Right lung (tissue), 10 donors: ENCODE measurements at places on chromosomes 13 and 19.

DNA sequence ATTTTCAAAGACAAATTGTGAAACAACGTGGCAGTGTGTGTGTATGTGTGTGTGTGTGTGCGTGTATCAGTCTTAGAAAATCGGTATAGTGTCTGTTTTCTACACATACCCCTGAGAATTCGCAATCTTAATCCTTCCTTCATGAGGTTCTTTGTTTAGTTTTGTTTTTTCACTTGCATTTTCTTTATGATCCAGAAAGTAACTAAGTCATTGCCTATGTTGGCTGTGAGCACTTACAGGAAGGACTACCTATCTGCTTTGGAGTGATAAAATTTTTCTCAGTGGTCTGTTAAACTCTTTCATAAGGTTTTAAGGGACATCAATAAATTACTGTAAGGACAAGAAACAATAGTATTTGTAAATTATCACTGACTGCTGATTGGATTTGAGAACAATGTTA is 1587.1 kb downstream of the PCDH9 start:
- DNase-seq, result no peak

DNA sequence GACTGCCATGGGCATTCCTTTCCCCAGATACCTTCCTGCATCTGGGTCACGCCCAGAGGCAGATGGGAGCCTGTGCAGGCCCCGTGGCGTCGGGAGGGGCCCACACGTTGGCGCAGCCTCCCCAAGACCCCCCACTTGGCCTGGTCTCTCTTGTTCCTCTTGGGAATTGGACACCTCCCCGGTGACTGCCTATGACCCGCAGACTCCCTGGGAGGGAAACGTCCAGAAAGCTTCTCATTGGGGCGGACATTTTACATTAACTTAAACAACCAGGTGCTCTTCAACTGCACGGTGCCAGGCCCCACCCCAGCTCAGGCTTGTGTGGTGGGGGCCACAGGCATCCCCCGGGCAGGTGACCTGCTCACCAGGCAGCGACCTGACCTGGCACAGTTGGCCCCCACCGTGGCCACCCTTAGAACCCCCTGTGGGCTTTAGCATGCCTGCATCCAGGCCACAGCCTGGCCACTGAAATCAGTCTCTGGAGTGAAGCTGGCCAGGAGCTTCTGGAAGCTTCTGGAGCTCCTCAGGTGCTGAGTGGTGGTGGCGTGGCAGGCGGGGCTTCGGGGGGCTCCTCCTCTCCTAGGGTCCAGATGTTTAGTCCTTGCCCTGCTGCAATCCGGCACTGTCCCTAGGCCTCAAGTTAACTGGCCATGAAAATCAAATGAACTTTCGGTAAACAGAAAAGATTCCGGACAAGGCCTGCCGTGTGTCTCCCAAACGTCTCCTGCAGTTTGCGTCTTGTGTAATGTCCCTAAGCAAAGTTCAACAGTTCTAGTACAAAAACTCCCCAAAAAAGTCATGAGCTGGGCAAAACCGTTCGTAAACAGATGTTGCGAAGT is 8.5 kb upstream of the PROZ start:
- DNase-seq, result no peak

GRCh38 chr13:100039740-100040139 is 49.2 kb upstream of the PCCA start:
- no peak for DNase-seq

DNA sequence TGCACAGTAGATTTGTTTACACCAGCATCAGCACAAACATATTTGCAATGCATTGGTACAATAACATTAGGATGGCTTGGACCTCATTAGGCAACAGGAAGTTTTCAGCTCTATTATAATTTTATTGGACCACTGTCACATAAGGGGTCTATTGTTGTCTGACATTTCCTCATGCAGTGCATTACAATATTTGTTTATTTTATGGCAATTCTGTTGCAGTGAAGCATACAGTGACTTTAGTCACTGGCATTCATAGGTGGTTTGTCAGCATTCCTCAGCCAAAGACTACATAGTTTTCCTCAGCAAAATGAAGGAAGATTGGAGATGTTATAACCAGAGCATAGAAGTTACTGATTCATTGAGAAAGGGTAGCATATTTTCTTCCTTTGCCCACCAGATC is 1732.9 kb downstream of the PCDH9 start:
- DNase-seq, result no peak

DNA sequence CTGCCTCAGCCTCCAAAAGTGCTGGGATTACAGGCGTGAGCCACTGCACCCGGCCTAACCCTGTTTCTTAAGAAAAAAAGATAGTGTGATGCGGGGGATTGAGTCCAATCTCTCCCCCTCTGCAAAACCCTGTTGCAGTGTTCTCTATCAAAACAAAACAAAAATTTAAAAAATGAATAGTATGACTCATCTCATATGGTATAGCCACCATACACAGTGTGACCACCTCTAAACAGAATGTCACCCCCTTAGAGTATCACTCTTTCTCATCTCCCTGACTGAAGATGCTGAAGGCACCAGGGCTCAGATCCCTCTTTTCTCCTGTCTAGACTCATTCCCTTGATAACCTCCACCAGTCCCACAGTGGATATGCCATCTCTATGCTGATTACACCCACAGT is 6.8 kb upstream of the ERF start:
- DNase-seq, result no peak

GRCh38 chr19:18208098-18208951 is 4.5 kb upstream of the RAB3A start:
- peak; percentile 87 for DNase-seq

- no peak for DNase-seq
Observed at GRCh38 chr19:44879309-44880065, 11.6 kb upstream of the TOMM40 start.

- DNase-seq, result no peak
Observed at GRCh38 chr13:31073859-31074718, 87.6 kb downstream of the HSPH1 start.

DNA sequence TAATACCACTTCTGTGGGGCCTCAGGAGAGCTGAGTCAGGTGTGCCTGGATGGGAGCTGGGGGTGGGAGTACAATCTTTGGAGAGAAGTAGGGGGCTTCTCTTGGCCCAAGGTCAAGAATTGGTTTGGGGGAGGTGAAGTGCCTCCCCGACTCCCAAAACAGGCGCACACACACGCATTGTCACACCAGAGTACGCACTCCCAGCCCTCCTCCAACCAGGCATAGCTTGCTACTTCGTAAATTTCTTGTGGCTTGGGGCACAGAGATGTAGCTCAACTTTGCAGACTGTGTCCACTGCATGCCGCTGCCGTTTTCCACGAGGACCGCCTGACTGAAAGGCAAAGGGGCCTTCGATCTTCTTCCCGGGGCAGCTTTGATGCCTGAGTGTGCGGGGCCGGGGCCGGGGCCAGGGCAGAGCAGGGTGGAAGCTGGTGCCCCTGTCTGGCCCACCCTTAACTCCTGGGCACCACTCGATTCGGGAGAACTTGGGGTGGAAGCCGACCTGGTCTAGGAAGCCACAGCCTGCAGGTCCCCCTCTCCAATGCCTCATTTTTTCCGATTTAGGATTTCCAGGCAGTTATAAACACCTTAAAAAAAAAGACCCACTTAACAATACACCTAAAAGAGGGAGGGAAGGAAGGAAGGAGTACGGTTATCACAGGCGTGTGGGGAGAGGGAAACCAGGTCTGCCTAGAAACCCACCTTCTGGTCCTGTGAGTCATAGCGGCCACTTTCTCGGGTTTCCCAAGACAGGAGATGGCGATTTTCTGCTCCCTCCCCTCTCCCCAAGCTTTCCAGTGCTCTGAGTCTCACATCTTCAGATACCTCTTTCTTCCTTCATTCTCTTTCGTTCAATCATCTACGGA is 5.8 kb upstream of the TSHZ3 start:
- DNase-seq, result no peak

DNA sequence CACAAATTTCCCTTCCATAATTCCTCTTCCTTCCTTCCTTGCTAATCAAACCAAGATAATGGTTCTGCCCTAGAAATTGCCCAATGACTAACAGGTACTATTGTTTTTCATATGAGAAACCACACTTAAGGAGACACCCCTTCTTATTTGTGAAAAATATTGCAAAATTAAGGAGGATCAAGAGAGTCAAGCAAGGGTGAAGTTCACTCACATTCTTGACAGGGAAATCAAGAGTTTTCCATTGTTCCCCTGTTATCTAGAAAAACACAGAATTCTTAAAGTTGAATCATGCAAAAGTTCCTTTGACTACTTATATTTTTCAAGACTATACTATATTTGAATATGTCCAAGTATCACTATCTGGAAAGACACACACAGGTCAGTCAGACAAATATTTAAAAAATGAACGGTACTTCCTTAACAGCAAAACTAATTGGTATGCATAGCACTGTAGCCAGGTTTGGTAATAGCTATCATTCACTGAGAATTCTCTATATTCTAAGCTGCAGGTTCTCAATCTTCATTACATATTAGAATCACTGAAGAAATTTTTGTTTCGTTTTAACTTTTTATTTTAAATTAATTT is 897.2 kb downstream of the DIAPH3 start:
- no peak for DNase-seq

- no peak for DNase-seq
Observed at GRCh38 chr19:3045885-3046697, 16.2 kb downstream of the TLE5 start.

DNA sequence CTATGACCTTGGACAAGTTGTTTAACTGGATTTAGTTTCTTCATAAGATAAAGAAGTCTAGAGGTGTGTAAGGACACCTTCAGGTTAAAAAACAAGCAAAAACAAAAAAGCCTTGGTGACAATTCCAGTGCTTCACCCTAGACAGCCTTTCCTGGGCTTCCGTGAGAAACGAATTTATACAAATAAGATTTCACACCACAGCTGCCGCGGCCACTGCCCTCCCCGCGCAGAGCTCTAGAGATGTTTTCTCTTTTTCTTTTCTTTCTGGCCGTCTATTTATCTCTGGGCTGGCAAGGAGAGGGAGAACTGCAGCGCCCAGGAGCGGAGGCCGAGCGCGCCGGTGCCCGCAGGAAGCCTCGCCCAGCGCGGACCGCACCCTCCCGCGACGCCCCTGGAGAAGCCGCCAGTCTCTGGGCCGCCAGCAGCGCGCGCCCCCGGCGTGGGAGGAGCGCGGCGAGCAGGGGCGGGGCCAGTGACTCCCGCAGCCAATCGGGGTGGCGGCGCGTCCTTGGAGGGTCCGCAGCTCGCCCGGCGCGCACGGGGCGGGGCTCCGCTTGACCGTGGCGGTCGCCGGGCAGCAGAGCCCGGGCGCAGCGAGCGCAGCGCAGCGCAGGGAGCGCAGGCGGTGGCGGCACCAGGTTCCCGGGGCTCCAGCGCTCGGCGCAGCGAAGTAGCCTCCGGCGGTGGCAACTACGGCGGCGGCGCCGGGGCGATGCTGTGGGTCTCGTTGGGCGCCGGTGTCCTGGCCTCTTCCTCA is 107.0 kb downstream of the RXFP2 start:
- DNase-seq, result peak; percentile 90

DNA sequence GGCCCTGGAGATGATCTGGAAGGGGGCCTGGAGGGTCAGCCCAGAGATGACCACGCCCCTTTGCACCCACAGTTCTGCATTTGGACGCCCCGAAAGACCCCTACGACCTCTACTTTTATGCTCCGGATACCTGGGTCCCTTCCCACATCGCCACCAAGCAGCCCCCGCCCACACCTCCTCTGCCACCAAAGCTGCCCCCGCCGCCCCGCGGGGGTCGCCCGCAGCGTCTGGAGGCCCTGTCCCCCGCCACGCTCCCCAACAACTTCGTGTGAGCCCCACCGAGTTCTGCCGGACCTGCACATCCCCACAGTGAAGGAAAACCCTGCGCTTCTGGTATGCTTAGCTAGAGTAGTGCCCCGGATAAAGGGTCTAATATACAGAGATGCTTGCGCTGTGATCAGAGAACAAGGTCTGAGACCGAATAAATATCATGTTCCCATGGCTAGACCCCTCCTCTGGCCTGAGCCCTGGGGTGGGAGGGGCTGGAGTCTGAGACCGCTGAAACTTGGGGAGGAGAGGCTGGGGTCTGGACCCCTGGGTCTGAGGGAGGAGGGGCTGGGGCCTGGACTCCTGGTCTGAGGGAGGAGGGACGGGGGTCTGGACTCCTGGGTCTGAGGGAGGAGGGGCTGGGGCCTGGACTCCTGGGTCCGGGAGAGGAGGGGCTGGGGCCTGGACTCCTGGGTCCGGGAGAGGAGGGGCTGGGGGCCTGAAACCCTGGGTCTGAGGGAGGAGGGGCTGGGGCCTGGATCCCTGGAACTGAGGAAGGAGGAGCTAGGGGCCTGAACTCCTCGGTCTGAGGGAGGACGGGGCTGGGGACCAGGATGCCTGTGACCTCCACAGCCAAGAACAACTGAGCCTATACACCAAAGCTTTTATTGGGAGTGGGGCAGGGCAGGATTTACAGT is 3.6 kb downstream of the GFY start:
- DNase-seq, result no peak

GRCh38 chr19:50414864-50415660 is 3.7 kb upstream of the SPIB start:
- DNase-seq, result peak; percentile 45

DNA sequence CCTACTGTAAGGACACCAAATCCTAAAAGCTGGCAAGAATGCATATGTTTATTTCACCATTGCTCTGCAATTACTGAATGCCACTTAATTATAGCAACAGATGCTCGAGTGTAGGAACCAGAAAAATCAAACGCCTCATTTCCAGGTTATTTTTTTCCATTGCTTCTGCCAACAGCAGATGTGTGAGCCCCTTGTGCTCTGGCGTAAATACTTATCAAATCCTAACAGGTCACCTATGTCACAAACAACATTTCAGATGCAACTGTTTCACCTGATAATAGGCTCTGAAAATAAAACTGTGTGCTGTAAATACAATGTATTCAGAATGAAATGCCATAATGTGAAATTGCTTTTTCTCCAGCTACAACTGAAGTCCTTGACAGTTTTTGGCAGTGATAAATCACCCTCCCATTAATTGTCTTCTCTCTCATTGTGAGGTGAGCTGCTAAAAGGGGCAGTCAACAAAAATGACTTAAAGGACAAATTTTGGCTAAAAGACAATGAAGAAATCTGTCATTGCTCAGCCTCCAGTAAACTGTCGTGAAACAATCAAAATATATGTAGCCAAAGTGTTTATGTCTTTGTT is 344.0 kb downstream of the DACH1 start:
- DNase-seq, result peak; percentile 12

DNA sequence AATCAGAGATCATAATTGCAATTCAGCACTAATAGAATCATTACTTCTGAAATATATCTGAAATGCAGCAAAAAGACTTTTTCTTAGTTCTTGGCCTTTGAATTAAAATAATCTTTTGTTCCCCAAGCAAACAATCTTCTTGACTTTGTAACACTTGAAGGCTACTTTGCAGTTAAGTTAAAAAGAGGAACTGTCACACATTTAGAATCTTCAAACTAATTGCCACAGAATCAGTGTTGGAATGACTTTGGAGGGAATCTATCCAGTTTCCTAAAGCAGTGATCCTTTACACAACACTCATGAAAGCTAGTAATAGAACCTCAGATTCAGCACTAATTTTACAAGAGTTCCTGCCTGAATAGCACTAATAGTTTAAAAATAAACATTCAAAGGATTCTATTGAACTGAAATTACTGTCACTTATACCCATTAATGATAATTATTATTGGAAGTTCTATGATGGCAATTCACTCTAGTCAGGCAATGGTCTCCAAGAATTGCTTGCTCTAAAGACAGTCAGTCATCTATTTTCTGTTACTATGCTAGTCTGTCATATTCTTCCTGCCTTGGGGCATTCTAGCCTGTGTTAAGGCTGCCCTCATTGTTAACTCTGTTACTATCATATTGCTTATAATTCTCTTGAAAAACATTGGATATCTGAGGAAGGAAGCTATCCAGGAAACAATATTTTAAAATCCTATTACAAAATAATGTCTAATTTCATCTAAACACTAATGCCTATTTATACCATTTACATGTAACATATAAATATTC is 362.4 kb downstream of the DIAPH3 start:
- no peak for DNase-seq
